Fibroblast of skin of scalp (primary cell): ENCODE measurements at places on chromosomes 6 and 20.

GRCh38 chr6:1627827-1628560 lies 18.3 kb downstream of the FOXC1 start:
- no peak for DNase-seq

DNA sequence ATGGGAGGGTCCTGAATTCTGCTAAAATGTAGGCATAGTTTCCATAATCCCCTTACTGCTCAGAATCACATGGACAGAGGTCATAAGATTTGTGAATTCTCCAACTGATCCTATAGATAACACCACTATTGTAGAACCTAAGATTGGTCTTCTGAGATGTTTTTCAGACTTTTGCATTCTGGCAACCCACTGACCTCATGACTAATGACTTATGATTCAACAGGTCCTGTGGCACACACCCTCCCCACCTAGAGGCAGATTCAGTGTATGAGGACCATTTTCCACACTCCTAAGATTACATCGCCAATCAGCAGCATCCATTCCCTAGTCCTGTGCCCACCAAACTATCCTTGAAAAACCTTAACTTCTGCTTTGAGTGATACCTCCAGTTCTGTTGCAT lies 207.2 kb downstream of the BTBD9 start:
- DNase-seq: no peak

DNA sequence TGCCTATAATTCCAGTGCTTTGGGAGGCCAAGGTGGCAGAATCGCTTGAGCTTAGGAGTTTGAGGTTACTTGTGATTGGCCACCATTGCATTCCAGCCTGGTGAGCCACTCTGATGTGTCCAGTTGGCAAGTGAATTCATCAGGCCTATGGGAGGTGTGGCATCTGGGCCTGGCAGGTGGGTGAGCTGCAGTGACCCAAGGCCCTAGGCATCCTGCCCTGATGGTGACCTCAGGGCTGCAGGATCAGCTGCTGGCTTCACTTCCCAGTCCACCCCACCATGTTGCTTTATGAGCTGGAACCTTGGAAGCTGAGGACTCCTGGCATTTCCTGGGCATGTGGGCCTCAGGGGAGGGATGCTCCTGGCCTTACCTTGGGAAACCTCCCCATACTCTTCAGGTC lies 20.5 kb downstream of the RSPH9 start:
- no peak for DNase-seq

DNA sequence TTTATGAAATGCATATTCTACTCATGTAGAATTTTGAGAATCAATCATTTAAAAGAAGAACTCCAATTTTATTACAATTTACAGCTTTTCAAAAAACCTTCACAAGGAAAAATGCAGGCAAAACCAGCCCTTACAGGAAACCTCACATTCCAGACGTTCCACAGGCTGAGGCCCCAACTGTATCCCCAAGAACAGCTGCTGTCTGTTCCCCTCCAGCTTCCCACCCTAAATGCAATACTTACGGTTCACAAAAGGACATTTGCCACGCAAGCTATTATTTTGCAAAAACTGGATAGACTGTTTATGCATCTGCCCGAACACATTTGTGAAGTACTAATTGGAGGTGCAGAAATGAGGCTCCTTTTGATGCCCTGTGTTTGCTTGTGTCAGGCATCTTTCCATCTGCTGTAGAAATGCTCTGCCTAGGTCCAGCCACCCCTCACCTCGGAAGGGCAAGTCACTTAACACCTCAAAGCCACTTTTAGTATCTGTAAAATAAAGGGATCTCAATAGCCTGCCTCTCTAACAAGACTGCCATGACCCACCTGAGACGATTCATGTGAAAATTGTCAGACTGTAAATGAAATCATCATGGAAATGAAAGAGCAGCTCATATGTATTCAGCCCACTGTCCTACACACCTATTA lies 26.5 kb downstream of the PDE10A start:
- peak; percentile 17 for DNase-seq

- peak; percentile 66 for DNase-seq
These were observed 86.6 kb downstream of the SMOC2 start for GRCh38 chr6:168527451-168528210.

- no peak for DNase-seq
These were observed 65.6 kb upstream of the TMEM30A start for GRCh38 chr6:75350156-75350555.

DNA sequence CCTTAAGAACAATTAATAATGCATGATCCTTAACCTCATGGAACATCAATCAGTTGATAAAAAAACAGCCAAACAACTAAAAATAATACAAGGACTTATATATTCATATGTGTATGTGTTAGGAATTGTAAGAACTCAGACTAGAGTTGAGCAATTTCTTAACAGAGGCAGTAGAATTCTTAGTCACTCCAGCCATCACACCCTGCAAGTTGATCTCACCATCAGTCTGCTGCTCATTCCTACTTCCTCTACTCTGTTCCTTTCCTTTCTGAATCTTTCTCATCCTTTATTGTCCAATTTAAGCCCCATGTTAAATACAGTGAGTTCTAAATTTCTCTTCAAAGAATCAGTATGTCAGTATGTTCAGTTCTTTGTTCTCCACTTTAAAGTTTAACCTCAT lies 2.6 kb downstream of the ZNF165 start:
- no peak for DNase-seq

DNA sequence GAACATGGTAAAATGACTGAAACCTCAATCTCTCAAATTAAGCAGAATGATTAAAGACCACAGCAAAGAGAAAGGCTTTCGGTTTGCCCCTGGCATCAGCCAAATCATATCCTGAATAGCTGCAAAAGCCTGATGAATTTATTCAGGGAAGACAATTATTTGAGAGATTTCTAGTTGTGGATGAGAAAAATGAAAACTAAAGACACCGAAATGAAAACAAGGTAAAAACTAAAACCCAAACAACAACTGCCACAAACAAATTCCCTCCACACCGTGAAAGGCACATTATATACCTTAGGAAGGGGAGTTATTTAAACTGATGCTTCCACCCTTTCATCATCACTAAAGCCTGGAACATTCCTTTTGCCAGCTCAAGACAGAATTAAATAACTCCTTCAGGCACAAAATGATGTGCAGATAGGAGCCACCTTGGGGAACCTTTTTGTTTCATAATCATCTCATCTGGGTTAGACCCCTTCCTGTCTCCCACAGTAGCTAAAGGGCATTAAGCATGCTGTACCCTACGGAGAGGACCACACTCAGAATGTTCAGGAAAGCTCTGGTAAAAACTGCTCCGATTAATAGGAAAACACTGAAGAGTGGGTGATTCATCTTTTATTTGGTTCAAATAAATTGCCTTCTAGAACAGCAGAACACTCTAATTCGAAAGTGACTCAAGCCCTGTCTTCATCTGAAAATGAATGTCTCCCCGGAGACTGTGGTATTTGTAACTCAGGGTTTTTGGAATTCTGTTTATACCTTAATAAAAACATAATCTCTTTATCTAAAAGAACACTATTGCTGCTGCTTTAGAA lies 9.1 kb upstream of the ANKRD60 start:
- DNase-seq: peak; percentile 81

- no peak for DNase-seq
These were observed 589 bp downstream of the RNF5 start for GRCh38 chr6:32178547-32179440.

- no peak for DNase-seq
These were observed 43.3 kb downstream of the TGM2 start for GRCh38 chr20:38121741-38122140.

GRCh38 chr6:141677598-141678211 lies 455.0 kb upstream of the GJE1 start:
- peak; percentile 58 for DNase-seq

- DNase-seq: no peak
These were observed 70.3 kb downstream of the HIVEP2 start for GRCh38 chr6:142874676-142875075.

- DNase-seq: no peak
These were observed 3.5 kb upstream of the LTA start for GRCh38 chr6:31568537-31568961.

DNA sequence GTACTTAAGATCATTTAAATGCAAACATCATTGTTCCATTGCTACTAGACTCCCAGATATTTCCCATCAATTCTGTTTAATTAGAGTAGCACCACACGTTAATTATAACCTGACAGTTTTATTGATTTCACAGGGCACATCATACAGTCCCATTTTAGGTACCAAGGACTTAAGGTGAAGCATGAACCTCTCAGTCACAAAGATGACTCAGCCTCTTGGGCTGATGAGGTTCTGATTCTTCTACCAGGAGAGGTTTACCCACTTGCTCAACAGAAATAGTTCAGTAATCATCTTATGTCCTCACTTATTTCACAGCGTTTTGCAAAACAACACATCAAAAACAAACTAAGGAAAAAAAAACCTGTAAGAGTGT lies 98.5 kb downstream of the HIVEP2 start:
- no peak for DNase-seq

DNA sequence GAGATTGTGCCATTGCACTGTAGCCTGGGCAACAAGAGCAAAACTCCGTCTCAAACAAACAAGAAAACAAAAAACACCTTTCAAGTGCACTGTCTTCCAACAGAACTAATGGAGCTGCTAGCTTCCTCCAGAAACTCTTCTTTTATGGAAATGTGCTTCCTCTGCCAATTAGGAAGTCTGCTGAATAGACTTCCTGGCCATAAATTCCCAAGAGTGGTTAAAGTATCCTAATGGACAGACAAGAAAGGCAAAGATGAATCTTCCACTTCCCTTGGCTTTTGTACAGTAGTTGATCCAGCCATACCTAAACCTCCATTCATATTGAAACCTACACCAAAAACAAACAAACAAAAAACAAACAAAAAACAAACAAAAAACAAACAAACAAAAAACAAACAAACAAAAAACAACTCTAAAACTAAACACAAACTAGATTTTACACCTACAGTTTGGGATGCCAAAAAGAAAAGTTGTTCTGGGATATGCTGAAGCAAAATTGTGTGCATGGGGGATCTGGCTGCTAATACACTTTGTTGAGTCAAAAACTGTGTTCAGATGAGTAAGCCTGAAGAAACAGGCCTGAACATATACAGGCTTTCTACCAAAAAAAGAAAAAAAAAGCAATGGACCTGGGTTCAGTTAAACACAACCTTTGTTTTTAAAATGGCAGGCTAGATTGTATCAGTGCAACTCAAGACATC lies 59.8 kb upstream of the CARMIL1 start:
- DNase-seq: no peak

- DNase-seq: peak; percentile 37
These were observed 108.3 kb downstream of the UBE3D start for GRCh38 chr6:82957171-82957867.

DNA sequence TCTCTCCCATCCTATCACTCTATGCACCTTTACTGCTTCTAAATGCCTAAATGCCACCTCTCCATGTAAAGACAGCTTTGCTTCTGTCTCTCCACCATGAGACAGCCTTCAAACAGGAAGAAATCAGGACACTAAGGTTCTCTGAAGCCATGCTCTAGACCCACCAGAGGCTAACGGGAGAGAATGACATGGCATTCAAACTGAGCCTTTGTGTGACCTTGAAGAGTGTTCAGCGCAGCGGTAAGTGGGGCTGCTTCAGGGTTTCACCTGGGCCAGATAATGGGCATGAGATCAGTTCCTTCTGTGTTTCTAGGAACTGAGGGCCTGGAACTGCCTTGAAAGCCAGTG lies 20.1 kb downstream of the FAM50B start:
- DNase-seq: no peak

DNA sequence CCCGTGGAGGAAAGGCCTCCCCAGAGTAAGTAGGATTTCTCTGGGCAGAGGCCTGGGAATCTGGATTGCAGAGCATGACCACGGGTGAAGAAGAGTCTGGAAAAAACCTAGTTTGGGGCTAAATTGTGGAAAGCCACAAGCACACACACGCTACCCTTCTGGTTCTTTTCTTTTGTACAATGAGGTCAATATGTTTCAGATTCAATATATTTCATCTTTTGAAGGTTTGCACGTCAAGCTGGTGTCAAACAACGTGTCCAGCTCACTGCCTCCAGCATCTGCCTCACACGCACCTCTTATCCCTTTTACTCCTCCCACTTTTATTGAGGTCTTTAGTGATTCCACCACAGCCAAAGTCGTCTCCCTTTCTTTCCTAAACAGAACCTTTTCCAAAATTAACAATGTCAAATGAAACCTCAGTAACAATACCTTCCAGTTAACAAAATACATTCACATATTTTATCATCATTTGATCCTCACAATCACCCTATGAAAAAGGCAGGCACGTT lies 773 bp upstream of the EPB41L2 start:
- no peak for DNase-seq

DNA sequence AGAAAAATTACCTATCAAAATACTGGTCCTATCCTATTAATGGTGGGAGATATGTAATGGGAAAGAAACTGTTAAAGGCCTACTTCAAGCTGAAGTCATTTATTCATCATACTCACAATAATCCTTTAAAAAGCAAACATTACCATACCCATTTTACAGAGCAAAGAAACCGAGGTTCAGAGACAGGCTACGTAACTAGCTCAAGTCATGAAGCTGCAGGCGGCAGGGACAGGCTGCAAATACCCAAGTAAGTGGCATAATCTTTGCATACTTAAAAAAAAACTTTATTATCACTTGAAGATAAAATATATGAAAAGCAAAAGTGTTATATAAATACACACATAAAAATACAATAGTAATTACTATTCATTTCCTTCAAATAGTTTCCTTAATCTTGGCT lies 2.6 kb downstream of the RALGAPA2 start:
- DNase-seq: no peak

GRCh38 chr20:59207235-59207634 lies 43.6 kb downstream of the ZNF831 start:
- DNase-seq: no peak

DNA sequence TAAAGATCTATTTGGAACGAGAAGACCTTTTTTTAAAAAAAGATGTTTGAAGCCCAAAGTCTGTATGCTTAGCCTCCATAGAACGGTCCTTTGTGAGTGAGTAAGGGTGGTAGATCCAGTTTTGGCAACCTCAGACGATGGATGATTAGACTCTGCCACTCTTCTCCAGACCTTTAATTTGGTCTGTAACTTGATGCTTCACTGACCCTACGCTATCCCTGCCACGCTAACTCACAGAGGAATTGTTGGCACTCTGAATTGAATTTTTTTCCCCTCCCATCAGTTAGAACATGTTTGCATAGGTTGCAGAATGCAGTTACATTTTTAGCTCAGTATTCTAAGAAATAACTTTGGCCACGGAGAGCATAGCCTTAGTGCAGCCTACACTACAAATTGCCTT lies 15.8 kb upstream of the DEK start:
- peak; percentile 65 for DNase-seq
